Panc1 (cell line): ENCODE measurements at places on chromosomes 1 and 21. TPM values are rescaled to one million over a fixed set of nuclear protein-coding genes. Genes with fewer than 3 reads are reported as not detected.

Gene AP4B1
- 14.2 TPM for total RNA-seq

Gene RGSL1
- total RNA-seq: not detected

Gene ATF6
- total RNA-seq: 16.4 TPM

Gene GPR25
- total RNA-seq: not detected

Gene BRDT
- total RNA-seq: not detected

Gene CIART
- total RNA-seq: 3.4 TPM

Gene TMEM81
- total RNA-seq: 4.0 TPM

Gene LRRC71
- total RNA-seq: 0.77 TPM

Gene C1orf74
- total RNA-seq: 1.7 TPM

Gene MPL
- not detected for total RNA-seq

Gene LCE3E
- total RNA-seq: not detected

Gene ZNF593OS
- not detected for total RNA-seq
